ENCODE measurements at places on chromosomes 16 and 17.
A peak's percentile ranks its signal among the peaks of the same experiment; 100 is the strongest.

DNA sequence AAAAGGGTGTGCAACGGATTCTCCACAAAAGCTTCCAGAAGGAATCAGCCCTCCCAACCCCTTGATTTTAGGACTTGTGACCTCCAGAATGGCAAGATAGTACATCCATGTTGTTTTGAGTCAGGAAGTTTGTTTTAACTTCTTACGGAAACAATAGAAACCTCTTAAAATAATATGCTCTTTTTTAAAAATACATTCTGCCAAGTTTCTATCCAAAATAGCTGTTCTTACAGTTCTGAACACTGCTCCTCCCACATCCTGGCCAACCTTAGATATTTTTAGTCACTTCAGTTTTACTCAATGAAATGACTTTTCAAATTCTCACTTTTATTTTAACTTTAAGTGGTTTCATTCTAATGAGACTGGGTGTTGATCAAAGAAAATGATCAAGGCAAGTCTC is 156.4 kb downstream of the ZNF18 start:
- no peak for DNase-seq

- DNase-seq: no peak
Measured at GRCh38 chr16:10078541-10078949, 103.7 kb downstream of the GRIN2A start.

- no peak for DNase-seq
Measured at GRCh38 chr17:54839447-54839846, 61.2 kb upstream of the TOM1L1 start.

DNA sequence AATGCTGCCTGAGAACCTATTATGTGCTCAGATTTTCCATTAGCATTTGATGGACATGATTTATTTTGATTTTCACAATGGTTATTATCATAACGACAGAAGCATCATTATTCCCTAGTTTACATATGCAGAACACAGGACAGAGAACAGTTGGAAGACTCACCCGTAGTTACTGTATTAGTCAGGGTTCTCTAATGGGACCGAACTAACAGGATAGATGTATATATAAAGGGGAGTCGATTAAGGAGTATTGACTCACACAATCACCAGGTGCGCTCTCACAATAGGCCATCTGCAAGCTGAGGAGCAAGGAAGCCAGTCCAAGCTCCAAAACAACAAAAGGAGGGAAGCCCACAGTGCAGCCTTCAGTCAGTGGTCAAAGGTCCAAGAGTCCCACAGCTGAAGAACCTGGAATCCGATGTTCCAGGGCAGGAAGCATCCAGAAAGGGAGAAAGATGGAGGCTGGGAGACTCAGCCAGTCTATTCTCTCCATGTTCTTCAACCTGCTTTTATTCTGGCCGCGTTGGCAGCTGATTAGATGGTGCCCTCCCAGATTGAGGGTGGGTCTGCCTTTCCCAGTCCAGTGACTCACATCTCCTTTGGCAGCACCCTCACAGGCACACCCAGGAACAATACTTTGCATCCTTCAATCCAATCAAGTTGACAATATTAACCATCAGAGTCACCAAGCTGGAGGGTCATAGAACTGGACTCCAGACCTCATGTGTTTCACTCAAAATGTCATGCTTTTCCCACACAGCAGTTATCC is 92.7 kb upstream of the XYLT1 start:
- no peak for DNase-seq

DNA sequence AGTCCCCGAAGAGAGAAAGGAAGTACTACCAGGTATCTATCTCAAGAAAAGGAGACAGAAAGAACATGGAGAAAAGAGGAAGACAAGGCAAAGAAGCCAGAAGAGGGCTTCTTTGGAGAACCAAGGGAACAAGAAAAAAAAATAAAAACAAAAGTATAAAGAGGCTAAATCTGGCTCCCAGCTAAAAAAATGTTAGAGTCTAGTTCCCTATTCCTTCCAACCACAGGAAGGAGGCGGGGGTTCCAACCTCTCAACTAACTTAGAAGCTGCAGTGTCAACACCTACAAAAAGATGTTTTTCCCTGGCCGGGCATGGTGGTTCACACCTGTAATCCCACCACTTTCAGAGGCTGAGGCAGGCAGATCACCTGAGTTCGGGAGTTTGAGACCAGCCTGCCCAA is 13.4 kb downstream of the UTP6 start:
- no peak for DNase-seq

- DNase-seq: no peak
Measured at GRCh38 chr17:43834106-43834505, 1.2 kb upstream of the MPP3 start.

- no peak for DNase-seq
Measured at GRCh38 chr17:181245-182049, at the start of gene DOC2B. DOC2B (minus strand) TSS chr17:181650; CDS start chr17:181479, 171 bp downstream.

GRCh38 chr16:88279998-88280397 is 102.8 kb upstream of the ZNF469 start:
- DNase-seq: no peak

- no peak for DNase-seq
Measured at GRCh38 chr17:47204722-47205418, 4.3 kb upstream of the MYL4 start.

DNA sequence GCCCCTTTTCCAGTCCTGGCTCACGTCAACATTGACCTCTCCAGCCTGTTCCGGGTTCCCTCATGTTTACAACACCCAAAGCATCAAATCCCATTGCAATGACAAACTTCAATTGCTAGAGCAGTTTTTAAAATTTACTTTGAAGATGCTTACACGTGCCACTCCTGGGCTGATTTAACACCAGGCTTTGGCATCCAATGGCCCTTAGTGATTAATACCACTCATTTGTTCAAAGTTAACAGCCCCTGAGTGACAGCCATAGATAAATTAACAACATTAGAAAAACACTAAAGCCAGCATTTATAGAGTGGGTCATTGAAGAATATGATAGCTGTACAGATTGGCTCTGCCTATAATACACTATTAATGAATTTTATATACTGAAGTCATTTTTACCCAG is 135.1 kb downstream of the PMP22 start:
- no peak for DNase-seq

- no peak for DNase-seq
Measured at GRCh38 chr16:84888450-84888849, 68.7 kb downstream of the CRISPLD2 start.

DNA sequence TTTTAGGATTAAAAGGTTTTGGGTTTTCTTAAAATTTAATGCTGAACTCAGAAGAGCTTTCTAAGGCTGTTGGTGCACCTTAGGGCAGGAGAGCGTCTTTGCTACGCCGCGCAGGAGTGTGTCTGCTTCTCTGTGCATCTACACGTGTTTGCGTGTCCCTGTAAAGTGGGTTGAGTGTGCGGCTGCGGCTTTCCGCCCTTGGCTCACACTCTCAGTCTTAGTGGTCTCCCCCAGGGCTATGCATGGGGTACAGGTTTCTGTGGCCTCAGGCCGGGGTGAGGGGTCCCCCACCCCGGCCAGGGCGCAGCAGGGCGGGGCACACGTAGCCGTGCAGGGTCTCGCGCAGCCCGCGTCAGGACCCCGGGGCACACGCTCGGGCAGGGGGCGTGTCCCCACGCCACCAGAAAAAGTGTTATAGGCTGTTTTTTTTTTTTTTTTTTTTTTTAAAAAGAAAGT is 727 bp upstream of the TENT4B start:
- DNase-seq: peak; percentile 52

All from activated CD4-positive, CD25-positive, alpha-beta regulatory T cell (primary cell).